ENCODE measurements at places on chromosomes 11 and 22.

DNA sequence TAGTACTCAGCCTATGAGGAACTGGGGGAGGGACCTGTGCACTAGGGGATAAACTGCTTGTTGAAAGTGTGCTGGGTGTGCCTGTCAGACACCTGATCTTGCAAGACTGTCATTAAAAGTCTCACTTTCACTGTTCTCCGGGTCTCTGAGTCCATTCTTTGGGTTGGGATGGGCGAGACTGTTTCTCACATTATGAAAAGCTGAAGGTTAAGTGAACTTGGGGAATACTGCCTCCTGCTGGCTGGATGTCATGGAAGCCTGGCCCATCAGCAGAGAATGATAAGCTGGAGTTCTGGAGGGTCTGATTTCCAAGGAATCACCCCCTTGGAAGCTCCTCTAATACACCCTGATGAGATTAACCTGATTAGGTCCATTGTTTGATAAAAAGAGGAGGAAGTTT lies 9.0 kb upstream of the VPREB1 start:
- H3K36me3 ChIP-seq = no peaks in the 10 kb centered on the region
- peaks cover 4% of the 10 kb centered on the region for H3K4me1 ChIP-seq
- no peak overlapping the region for H3K27ac ChIP-seq
- DNase-seq = no peak
- no peak overlapping the region for H3K4me3 ChIP-seq

DNA sequence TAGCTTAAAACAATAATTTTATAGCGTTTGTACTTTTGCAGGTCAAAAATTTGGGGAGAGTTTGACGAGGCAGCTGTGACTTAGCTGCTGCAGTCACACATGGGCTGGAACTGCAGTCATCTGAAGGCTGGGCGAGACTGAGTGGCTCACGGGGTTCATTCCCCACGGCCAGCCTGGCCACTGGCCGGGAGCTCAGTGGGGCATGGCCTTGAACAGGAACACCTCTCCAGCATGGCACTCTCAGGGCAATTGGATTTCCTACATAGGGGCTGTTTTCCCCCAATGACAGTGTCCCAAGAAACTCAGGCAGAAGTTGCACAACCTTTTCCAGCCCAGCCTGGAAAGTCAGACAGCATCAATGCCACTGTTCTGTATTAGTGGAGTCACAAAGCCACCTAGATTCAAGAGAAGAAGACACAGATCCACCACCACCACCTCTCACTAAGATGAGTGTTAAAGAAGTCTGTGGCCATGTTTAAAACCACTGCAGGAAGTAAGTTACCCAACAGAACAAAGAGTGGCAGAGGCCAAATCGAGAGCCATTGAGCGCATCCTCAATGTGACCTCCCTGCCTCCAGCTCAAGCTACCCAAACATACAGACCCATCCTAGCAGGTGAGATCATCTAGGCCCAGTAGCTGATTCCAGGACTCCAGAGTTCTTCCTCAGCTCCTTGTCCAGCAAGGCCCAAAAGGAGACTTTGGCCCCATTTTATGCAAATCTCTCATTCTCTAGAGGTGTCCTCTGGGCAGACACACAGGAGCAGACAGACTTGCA lies 618.7 kb upstream of the CADM1 start:
- H3K27ac ChIP-seq = no peak overlapping the region
- H3K36me3 ChIP-seq = no peaks in the 10 kb centered on the region
- no peak overlapping the region for H3K4me3 ChIP-seq
- H3K4me1 ChIP-seq = no peaks in the 10 kb centered on the region
- DNase-seq = no peak
- no peaks in the 10 kb centered on the region for H3K27me3 ChIP-seq

- no peaks in the 10 kb centered on the region for H3K36me3 ChIP-seq
- H3K27me3 ChIP-seq = peaks cover 30% of the 10 kb centered on the region
- H3K4me3 ChIP-seq = no peak within 1 kb of the TSS
- peaks cover 26% of the 10 kb centered on the region for H3K4me1 ChIP-seq
Observed at GRCh38 chr22:37559901-37560607, at the start of gene CDC42EP1. CDC42EP1 (plus strand) TSS chr22:37560480; CDS start chr22:37566350, 5,870 bp downstream.

DNA sequence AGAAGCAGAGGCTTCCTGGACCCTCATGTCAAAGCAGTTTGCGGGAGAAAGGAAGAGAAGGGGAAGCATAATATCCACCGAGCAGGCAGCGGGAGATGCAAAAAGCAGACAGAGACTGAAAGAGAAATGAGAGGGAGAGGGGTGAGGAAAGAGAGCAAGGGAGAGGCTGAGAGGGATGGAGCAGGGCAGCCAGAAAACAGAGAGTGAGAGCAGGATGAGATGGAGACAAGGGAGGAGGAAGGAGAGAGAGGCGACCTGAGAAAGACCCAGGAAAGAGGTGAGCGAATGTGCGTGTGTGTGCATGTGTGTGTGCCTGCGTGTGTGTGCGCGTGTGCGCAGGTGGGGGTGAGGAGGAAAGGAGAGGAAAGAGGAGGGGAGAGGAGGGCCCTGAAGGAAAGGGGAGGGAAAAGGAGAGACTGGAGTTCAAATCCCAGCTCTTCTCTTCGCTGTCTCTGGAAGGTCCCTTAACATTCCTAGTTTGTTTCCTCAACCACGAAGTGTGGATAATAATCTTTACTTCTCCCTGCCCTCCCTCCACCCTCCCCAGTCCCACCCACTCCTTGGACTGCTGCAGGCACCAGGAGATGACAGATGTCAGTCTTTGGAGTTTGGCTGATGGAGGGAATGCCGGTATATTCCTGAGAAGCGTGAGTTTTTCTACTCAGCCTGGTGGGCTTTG lies 67.9 kb downstream of the ISX start:
- no peaks in the 10 kb centered on the region for H3K27me3 ChIP-seq
- no peak overlapping the region for H3K4me3 ChIP-seq
- H3K36me3 ChIP-seq = no peaks in the 10 kb centered on the region
- no peak for DNase-seq
- no peaks in the 10 kb centered on the region for H3K4me1 ChIP-seq

- H3K27me3 ChIP-seq = no peaks in the 10 kb centered on the region
- no peak for DNase-seq
- no peak overlapping the region for H3K4me3 ChIP-seq
- no peak overlapping the region for H3K27ac ChIP-seq
- peaks cover 6% of the 10 kb centered on the region for H3K4me1 ChIP-seq
- peaks cover 4% of the 10 kb centered on the region for H3K36me3 ChIP-seq
Observed at GRCh38 chr11:95070471-95070870, 3.8 kb downstream of the SRSF8 start.

DNA sequence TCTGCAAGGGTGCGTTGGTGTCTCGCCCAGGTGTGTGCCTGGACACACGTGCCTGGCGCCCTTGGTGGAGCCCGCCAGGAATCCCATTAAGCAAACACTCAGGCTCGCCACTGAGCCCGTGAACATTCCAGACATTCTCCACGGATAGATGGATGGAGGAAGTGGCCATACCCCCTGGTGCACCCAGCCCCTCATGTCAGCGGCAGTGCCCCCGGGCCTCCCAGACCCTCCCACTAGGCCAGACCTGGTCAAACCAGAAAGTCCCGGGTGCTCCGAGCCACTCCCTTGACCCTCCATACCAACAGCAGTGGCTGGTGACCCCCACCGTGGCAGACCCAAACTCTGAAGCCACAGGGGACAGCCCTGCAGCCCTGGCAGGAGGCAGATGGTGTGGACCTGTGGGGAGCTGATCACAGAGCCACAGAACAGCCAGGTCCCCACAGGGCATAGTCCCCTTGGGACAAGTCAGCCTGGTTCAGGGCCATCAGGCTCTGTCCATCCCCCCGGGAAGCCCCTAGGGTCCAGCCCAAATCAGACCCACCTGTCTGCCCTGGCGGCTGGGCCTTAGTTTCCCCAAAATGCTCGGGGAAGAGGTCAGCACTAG lies 1.9 kb downstream of the EPS8L2 start:
- H3K36me3 ChIP-seq = no peaks in the 10 kb centered on the region
- H3K27me3 ChIP-seq = peaks cover 14% of the 10 kb centered on the region
- no peak overlapping the region for H3K27ac ChIP-seq
- no peak overlapping the region for H3K4me3 ChIP-seq
- H3K4me1 ChIP-seq = peaks cover 24% of the 10 kb centered on the region
- no peak for DNase-seq

DNA sequence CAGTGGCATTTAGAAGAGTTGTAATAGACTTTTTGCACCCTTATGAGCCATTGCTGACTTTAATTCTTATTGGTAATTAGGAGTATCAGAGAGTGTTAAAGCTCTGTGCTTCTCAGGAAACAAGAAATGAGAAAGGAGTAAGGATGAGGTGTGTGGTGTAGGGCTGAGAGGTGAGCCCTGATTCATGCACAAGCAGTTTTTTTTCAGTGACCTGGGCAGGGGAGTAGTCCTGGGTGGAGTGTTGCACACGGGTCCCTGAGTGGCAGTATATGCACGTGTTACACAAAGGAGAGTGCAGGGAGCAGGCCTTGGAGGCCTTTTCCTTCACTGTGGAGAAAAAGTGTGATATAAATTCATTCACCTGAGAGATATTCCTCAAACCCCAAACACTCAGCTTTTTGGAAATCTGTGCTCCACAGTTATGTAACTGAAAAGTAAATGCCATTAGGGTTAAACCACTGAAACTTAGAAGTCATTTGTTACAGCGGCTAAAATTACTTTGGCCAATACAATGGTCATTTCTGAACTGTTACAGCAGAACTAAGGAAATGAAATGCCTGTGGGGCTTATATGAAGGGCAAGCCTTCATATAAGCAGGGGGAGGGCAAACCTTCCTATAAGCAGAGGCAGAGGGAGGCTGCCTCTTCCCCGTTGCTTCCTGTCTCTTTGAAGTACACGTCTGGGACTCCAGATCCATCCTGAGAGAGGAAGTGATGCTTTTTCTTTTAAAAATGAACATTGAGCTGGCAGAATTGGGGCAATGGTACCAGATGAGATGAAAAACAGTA lies 62.6 kb upstream of the OLFML1 start:
- H3K4me3 ChIP-seq = no peak overlapping the region
- no peaks in the 10 kb centered on the region for H3K27me3 ChIP-seq
- no peaks in the 10 kb centered on the region for H3K36me3 ChIP-seq
- H3K27ac ChIP-seq = no peak overlapping the region
- H3K4me1 ChIP-seq = no peaks in the 10 kb centered on the region

DNA sequence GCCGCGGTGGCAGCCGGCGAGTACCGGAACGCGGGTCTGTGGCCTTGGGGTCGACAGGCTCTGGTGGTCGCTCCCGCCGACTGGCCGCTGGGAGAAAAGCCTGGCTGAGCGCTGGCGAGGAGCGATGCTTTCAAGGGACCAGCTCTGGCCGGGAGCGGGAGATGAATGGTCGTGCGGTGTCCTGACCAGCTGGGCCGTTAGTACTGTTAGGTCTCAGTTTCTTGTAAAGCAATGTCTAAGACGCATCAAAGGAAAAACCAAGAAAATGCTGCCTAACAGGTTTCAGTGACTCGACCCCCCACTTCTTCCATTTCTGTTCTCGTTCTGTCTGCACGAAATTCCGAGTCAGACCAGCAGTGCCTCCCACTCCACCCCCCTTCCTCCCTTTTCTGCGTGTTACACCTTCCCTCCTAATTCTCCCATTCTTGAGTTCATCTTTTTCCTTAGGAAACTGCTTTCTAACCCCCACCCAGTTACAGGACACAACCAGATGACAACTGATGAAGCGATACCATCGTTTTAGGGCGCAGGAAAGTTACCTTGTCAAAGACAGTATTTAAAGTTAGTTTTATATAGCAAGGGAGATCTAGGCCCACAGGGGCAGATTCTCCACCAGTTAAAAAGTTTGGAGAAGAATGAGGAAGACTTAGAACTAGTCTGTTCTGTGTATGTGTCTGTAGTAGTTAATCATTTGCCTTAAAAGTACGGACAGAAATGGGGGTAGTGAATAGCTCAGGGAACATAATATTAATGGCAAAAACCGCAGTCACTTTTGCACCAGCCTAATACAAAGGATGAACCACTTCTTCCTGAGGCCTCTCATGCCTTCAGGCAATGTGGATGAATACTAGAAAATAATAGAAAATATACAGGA lies 1.0 kb downstream of the CUL5 start:
- no peak for DNase-seq
- no peaks in the 10 kb centered on the region for H3K36me3 ChIP-seq
- H3K27me3 ChIP-seq = no peaks in the 10 kb centered on the region
- H3K27ac ChIP-seq = peak overlapping the region; percentile 93
- H3K4me3 ChIP-seq = peak overlapping the region; percentile 90

- no peaks in the 10 kb centered on the region for H3K36me3 ChIP-seq
- no peak overlapping the region for H3K27ac ChIP-seq
Observed at GRCh38 chr11:11427140-11427539, 74.1 kb upstream of the CSNK2A3 start.

- H3K4me3 ChIP-seq = no peak overlapping the region
- H3K27me3 ChIP-seq = no peaks in the 10 kb centered on the region
- H3K36me3 ChIP-seq = no peaks in the 10 kb centered on the region
- H3K27ac ChIP-seq = no peak overlapping the region
- H3K4me1 ChIP-seq = no peaks in the 10 kb centered on the region
Observed at GRCh38 chr11:127710831-127711230, 710.3 kb upstream of the KIRREL3 start.

DNA sequence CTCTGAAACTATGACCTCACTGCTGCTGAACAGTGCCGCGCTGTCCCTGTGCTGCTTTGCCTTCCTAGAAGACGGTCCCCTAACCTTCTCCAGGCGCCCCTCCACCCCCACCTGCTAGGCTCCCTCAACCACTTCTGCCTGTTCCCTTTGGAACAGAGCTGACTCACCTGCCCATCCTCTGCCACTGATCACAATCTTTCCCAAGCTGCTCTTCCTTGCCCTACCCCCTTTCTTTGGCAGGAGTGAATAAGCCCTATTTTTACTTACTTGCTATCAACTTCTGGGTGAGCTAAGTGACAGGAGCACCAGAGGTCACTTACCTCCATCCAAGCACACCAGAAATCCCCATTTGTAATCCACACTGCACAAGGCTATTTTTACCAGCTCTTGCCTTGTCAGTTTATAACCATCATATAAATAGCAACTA lies 116.0 kb upstream of the BID start:
- no peak for DNase-seq
- H3K36me3 ChIP-seq = peaks cover 33% of the 10 kb centered on the region
- no peaks in the 10 kb centered on the region for H3K27me3 ChIP-seq

DNA sequence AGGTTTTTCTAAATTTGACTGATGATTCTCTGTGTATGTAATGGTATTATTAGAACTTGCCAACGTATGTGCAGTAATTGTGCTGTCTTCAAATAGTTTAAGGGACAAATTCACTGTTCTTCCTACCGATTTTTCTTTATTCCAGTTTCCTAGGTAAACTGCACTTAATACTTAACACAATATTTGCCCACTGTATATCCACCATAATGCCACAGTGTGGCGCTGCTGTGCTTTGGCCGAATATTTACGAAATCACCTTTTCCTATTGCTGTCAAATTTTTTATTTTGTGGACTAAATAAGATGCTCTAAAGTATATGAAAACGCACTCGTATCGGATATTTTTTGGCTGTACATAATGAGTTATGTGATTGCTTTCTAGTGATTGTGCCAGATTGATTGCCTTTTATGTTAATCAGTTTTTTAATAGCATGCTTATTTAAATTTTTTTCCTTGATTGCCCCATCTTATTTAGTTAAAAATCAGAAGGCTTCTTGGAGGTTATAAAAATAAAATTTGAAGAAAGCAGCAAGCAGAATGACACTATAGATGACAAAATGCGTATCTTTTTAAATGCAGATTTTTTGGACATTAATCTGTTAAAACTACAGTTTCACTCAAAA lies 10.5 kb downstream of the AASDHPPT start:
- no peak overlapping the region for H3K27ac ChIP-seq
- no peaks in the 10 kb centered on the region for H3K27me3 ChIP-seq
- H3K4me3 ChIP-seq = no peak overlapping the region
- peak; percentile 68 for DNase-seq
- no peaks in the 10 kb centered on the region for H3K4me1 ChIP-seq

GRCh38 chr11:9377036-9377435 lies 7.4 kb upstream of the IPO7 start:
- H3K36me3 ChIP-seq = no peaks in the 10 kb centered on the region
- no peak for DNase-seq
- H3K4me1 ChIP-seq = no peaks in the 10 kb centered on the region
- no peak overlapping the region for H3K27ac ChIP-seq

All from natural killer cell (primary cell).